Gastroesophageal sphincter (tissue), 4 donors: ENCODE measurements at places on chromosomes 2 and 18.

DNA sequence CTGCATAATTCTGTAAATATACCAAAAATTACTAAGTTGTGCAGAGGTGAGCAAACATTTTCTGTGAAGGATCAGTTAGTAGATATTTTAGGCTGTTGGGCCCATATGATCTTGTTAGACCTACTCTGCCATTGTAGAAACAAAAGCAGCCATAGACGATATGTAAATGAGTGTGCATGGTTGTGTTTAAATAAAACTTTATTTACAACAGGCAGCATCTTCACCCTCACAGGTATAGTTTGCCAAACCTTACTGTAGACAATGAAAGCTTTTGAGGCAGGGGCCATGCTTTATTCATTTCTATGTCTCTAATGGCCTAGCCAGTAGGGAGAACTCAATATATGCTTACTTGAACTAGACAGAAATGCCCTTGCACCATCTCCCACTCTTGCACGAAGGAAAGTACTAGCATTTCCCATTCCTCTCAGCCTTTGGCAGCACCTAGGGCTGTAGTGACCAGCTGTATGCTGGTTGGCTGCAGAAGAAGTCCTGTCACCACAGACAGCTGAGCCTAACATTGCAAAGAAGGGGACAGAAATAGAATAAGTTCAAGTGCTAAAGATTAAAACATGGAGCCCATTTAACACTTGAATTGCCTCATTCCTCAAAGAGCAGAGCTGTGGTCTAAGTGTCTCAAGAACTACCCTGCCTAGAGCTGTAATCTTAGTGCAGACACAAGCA lies 305.1 kb upstream of the MGAT5 start:
- ATAC-seq: no peak

GRCh38 chr18:10417664-10418063 lies 36.8 kb upstream of the APCDD1 start:
- peak; percentile 60 for ATAC-seq

DNA sequence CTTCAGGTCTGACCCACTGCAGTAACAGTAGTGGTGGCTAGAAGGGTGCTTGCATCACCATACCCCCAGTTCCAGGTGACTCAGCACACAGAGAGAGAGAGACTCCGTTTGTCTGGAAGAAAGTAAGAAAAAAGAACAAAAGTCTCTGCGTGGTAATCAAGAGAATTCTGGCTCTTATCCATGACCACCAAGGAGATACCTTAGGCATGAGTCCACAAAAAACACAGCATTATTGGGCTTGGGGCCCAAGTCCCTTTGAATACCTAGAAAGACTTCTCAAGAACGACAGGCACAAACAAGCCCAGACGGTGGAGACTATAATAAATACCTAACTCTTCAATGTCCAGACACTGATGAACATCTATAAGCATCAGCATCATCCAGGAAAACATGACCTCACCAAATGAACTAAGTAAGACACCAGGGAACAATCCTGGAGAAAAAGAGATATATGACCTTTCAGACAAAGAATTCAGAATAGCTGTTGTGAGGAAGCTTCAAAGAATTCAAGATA lies 21.7 kb upstream of the BAZ2B start:
- ATAC-seq: no peak

- no peak for ATAC-seq
Measured at GRCh38 chr2:150209746-150210145, 277.7 kb downstream of the RND3 start.

GRCh38 chr2:1837458-1837857 lies 93.1 kb upstream of the PXDN start:
- peak; percentile 30 for ATAC-seq

GRCh38 chr2:2563309-2563860 lies 232.3 kb upstream of the MYT1L start:
- ATAC-seq: no peak

- ATAC-seq: no peak
Measured at GRCh38 chr2:56015711-56016115, 92.1 kb upstream of the EFEMP1 start.

- no peak for ATAC-seq
Measured at GRCh38 chr2:2904721-2905350, 472.8 kb downstream of the EIPR1 start.

GRCh38 chr18:73352546-73352945 lies 484.8 kb upstream of the NETO1 start:
- ATAC-seq: no peak

DNA sequence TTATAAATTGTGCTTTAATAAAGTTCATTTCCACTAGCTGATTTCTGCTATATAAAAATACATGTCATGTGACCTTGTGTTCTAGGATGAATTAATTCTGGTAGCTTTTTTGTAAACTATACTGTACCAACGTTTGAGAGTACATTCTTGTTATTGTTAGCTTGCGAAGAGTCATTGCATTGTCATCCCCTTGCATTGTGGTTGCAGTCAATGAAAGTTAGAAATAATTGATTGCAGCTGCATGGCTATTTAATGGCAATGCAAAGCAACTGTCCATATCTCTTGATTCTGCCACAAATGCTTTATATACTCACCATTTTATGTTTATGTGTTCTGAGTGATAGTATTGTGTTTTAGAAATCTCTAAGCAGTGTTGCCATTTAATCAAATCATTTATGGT lies 91.6 kb downstream of the ZNF407 start:
- ATAC-seq: no peak

DNA sequence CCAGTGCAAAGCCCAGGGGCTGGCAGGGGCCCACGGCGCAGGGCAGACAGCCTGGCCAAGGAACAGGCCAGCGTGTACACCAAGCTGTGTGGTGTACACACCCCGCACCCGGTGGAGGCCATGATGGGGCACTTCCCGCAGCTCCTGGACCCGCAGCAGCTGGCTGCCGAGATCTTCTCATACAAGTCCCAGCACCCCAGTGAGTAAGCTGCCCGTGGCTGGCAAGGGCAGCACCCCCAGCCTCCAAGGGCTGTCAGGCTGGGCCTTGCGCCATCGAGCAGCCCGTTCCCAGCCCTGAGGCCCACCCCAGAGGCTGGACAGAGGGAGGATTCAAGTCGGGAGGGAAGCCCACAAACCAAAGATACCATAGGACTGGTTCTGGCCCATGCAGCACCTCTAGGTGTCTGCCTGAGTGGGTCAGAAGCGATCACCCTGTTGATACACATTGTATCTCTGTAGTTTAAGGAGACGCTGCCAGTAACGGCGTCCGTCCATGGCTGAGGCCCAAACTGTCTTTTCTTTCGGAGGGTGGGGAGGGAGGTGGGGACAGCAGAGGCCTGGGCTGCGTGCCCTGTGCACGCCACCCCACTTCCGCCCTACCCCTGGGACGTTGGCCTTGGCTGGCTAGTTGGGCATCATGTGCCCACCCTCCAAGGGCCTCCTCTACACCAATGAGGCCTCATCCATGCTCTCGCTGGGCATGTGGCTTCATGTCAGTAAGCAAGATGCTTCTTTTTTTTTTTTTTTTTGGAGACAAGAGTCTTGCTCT lies 16.8 kb upstream of the MTERF4 start:
- no peak for ATAC-seq

DNA sequence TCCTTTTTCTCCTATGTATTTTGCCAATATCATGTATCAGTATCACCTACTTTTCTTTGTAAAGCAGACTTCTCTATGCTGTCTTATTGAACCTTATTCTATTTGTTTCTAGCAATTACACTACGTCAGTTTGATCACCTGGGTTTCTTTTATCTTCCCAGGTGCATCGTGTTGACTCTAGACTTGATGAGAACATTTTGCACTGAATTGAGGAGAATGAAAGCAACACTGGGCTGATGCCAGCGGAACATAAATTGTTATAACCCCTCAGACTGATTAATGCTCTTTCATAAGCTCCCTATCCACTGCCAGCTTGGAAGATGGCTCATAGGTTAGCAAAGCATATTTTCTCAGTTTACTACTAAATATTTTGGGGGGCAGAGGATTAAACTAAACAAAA lies 140.6 kb downstream of the EPHA4 start:
- no peak for ATAC-seq

DNA sequence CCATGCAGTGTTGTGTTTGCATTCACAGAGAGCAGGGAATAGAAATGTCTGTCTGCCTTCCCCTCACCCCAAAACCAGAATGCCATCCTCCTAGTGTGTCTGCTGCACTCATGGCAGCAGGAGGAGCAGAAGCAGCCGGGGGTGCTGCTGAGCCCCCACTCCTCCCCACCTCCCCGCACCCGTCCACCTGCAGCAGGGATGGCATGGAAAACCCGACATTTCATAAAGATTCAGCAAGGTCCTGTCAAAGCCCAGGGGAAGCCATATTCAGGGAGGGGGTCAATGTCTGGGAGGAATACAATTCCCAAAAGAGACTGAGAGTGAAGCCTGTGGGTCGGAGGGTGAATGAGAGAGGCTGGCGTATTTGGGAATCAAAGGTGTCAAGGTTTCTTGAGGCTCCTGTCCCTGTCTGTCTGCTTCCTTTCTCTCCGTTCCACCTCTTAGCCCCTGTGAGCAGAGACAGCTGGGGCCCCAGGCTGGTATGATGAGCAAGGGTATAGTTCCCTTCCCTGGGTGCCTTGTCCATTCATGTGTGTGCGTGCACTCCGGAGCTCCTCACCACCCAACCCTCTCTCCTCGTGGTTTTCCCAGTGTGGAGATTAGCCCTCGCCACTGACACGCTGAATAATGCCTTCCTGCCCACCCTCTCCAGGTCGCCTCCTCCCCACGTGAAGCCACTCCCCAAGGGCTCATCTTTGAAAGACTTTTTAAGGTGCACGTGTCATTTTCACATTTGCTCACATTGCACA lies 133.5 kb upstream of the ZNF236 start:
- ATAC-seq: no peak

- no peak for ATAC-seq
Measured at GRCh38 chr2:44218771-44219170, 50.1 kb downstream of the PPM1B start.

- no peak for ATAC-seq
Measured at GRCh38 chr2:74917702-74918619, 40.5 kb upstream of the POLE4 start.

- ATAC-seq: no peak
Measured at GRCh38 chr2:36530178-36530982, 67.6 kb downstream of the FEZ2 start.

GRCh38 chr2:160911258-160911657 lies 249.0 kb upstream of the TANK start:
- no peak for ATAC-seq

DNA sequence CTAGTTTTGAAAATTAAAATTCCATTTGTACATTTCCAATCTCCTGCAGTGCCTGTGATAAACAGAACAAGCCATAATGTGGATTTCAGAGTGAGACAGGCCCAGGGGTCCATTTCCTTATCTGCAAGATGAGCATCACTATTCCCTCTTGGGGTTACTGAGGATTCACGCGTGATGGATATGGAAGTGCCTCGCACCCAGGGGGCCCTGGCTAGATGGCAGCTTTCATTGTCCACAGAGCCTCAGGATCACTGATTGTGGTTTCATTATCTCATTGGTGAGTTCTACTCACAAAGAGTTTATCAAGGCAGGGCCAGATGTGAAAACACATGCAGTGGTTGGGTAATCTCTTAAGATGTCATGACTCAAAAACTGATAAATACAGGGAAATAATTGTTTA lies 11.6 kb downstream of the CNGA3 start:
- ATAC-seq: no peak

DNA sequence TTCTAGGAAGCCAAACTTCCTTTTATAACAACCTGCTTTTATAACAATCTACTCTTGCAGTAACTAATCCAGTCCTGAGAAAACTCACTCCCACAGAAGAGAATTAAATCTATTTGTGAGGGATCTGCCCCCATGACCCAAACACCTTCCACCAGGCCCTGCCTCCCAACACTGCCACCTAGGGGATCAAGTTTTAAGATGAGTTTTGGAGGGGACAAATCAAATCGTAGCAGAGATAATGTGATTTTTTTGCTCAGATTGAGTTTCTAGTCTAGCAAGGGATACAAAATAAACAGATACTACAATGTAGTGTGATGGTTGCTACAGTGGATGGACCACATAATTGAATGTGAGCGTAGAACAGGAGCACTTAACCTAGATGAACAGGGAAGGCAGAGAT lies 52.2 kb downstream of the NCOA1 start:
- ATAC-seq: no peak

DNA sequence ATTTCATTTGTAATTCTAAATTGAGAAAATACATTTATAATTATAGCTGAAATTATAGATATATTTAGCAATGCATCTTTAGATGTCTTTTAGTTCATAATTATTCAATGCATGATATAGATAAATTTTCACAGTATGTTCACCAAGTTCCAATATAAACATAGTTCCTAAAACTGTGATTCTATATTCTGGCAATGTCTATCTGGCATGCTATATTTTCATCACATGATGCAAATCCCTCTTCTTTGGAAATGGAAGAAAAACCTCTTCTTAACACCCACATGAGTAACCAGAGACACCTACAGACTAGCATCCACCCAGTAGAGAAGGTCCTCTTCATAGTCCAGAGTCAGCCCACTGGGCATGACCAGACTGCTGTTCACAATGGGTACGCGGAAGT lies 135.8 kb downstream of the DHRS9 start:
- no peak for ATAC-seq

DNA sequence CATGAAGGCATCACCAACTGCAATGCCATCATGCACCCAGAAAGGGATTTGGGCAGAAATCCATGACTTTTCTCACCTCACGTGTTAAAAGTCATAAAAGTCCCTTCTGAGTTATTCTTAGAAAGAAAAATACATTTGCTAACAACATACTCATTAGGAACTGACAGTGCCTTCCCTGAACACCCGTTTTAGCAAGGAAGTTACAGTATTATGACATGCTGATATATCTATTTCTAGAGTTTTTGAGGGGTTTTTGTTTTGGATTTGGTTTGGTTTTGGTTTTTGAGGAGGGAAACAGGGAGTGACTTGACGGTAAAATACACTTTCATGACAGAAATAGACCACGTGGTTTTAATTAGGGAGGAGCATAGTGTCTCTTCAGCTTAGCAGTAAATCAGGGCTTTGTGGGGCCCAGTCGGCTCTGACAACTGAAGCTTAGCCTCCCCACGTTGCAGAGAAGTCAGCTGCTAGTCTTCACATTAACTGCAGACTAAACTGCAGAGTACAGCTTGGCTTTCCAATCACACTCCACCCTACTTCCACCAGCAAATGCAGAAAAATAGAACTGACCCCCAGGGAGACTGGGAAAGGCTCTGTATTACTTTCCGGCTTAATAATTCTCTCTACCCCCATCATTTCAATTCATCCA lies 141.4 kb downstream of the FAM124B start:
- peak; percentile 28 for ATAC-seq

GRCh38 chr18:22066083-22066485 lies 103.3 kb upstream of the GATA6 start:
- ATAC-seq: no peak

- ATAC-seq: no peak
Measured at GRCh38 chr2:66127656-66128055, 307.3 kb upstream of the MEIS1 start.

GRCh38 chr2:12315224-12315623 lies 401.5 kb upstream of the TRIB2 start:
- ATAC-seq: no peak

GRCh38 chr2:5022061-5022460 lies 670.1 kb upstream of the SOX11 start:
- ATAC-seq: no peak

- ATAC-seq: no peak
Measured at GRCh38 chr18:9796935-9797549, 88.7 kb upstream of the TXNDC2 start.

GRCh38 chr18:13615432-13615861 lies 110.9 kb downstream of the FAM210A start:
- no peak for ATAC-seq
